ENCODE measurements at places on chromosomes 1 and 21. TPM values are rescaled to one million over a fixed set of nuclear protein-coding genes. Genes with fewer than 3 reads are reported as not detected.

The PPIAL4G gene
- total RNA-seq = not detected

The LAMC2 gene
- total RNA-seq = 21.1 TPM

The RNF186 gene
- not detected for total RNA-seq

The RSPH1 gene
- total RNA-seq = 0.40 TPM

All from A549 treated with GW870086 at 1 μM for 4 hours (cell line).